ENCODE measurements at places on chromosomes 5 and 9.

GRCh38 chr9:99822109-99822805, 572 bp downstream of the NR4A3 start:
- peak; percentile 25 for DNase-seq

DNA sequence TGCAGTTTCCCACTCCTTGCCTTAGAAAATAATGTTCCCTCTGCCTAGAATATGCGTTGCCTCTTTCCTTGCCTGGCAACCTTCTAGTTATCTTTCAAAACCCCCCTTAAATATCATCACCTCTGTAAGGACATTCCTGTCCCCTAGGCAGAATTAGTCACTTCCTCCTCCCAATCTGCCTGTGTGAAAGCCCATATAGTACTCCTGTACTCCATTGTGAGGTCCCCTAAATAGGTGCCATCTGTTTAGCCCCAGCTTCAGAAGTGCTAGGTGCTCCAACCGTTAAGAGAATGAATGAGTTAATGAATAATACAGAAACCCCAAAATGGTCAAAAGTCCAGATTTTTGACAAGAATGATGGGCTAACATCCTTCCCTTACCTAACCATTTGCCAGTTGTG, 181.4 kb downstream of the GDNF start:
- DNase-seq = no peak

- no peak for DNase-seq
Observed at GRCh38 chr9:90789862-90790261, 11.8 kb upstream of the SYK start.

GRCh38 chr9:133063500-133064231, 1.9 kb downstream of the CEL start:
- DNase-seq = no peak

GRCh38 chr9:107584186-107584585, 94.6 kb upstream of the KLF4 start:
- DNase-seq = no peak

DNA sequence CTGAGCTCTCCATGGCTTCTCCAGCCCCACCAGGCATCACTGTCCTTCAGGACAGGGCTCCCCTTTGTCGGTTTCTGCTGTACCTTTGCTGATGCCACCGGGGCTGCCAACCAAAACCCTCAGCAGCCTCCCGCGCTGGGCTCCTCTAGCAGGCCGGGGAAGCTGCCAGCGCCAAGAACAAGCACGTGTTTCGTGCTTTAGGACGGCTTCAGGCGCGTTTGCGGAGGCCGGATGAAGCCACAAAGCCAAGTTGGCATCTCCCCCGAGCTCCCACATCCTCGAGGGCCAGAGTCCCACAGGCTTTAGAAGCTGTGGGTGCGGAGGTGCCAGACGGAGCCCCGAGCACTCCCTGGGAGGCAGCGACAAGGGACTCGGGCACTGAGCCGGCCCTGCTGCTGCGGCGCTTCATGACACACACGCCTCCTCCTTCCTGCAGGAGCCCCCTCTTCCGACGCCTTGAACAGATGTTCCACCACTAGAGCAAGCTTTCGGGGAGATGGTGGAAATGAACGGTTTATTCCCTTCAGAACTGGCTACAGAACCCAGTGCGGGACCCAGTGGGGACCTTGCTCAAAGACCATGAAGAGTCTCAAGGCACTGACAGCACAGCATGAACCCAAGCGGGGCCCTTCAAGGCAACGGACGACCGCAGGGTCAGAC, 36.7 kb downstream of the SARDH start:
- peak; percentile 34 for DNase-seq

GRCh38 chr5:172395483-172395882, 58.8 kb downstream of the SH3PXD2B start:
- no peak for DNase-seq

DNA sequence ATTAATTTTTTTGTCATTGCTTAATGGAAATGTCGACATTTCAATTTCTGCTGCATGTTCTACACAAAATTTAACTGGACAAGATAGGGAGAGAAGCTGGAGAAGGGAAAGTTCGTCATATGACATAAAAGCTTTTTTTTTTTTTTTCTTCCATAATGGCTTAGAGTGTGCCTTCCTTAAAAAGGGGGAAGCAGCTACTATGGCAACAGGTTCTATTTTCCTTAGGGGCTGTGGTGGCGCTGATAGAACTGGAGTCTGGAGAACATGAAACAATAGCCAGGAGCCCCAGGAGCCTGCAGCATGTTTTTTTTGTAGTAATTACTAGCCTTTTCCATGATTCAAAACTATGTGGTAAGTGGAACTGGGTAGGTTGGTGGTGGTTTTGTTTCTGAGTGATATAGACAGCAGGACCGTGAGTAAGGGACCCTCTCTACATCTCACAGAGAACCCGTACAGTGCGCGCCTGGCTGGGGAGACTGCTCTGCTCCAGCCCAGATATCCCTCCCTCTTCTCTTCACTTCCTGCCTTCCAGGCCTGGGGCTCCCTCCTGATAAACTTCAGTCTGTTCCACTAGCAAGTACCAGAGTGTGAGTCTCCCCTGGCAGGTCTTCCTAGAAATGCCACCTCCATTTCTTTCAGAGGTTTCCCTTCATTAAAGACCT, 301.6 kb downstream of the NR3C1 start:
- DNase-seq = no peak

- no peak for DNase-seq
Observed at GRCh38 chr9:97315550-97315949, 8.1 kb downstream of the CCDC180 start.

GRCh38 chr9:130024597-130024994, 18.4 kb downstream of the FNBP1 start:
- DNase-seq = no peak

All from activated T-cell treated with anti-CD3 and anti-CD28 coated beads for 4 hours (primary cell).